Fibroblast of the aortic adventitia (primary cell): ENCODE measurements at places on chromosomes 1 and 21. TPM values are rescaled to one million over a fixed set of nuclear protein-coding genes. Genes with fewer than 3 reads are reported as not detected.

- DNase-seq, result peak; percentile 70
Observed at GRCh38 chr1:14939527-14940284, 213.8 kb upstream of the TMEM51 start.

DNA sequence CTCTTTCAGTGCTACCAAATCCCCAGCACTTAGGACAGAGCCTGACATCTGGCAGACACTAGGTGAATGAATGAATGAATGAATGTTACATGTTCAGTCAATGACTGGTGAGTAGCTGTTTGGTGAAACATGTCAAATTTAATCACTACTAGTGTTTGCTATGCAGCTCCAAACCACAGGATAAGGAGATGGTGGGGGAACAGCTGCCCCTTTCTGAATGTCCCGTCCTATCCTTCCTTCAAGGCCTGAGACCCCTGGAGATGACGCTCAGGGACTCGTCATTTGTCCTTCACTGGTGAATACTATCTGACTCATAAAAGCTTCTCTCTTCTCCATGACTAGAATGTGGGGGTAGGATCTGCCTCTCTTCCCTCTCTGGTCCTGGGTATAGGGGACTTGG lies 175.4 kb downstream of the HIVEP3 start:
- DNase-seq, result no peak

NR5A2 gene
- total RNA-seq, result 0.25 and 11.5 TPM in 2 replicates

DNA sequence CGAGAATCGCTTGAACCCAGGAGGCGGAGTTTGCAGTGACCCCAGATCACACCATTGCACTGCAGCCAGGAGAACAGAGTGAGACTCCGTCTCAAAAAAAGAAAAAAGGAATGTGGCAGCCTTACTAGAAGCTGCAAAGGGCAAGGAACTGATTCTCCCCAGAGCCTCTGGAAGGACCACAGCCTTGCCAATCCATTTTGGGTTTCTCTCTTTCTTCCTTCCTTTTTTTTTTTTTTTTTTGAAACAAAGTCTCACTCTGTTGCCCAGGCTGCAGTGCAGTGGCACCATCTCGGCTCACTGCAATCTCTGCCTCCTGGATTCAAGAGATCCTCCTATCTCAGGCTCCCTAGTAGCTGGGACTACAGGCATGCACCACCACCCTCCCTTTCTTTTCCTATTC lies 9.9 kb upstream of the IFNGR2 start:
- no peak for DNase-seq

DNA sequence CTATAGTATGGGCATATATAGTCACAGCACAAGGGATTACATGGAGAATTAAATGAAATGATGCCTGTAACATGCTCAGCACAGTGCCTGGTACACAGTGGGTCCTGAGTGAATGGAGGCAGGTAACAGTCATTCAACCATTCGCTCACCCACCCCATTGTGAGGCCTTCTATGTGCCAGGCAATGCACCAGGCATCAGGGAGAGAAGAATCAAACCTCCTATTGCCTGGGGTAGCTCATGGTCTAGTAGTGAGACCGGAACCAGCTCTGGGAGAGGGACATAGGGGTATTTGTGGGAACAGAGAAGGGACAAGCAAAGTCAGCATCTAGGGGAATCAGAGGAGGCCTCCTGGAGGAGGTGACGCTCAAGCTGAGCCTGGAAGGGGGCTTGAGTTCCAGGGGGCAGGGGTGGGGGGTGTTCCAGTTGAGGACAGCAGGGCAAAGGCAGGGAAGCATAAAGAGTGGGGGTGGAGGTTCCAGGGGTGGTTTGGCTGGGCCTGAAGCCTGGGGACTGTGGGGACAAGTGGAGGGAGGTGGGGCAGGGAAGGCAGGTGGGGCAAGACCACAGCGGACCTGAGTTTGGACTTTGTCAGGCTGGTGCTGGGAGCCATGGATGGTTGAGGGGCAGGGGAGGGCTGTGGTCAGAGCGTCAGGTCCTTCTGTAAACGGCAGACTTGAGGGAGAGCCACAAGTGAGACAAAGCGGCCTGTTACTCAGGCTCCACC lies 591.6 kb downstream of the PTPRU start:
- DNase-seq, result no peak

GRCh38 chr1:201275253-201275666 lies 8.0 kb upstream of the PKP1 start:
- DNase-seq, result peak; percentile 93

DNA sequence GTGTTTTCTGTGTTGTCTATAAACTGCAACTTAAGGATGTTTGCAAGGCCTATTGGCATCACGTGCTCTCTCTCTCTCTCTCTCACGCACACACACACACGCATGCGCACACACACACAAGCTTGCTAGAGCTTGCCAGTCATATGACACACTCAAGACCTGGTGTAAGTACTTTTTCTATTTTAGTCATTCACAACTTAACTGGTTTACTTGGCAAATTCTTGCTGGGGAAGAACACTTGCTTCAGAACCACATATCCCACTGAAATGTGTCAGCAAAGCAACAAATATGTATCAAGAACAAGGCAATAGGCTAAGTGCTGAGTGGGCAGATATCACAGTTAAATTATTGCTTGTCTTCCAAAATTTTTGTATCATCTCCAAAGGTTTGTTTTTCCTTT lies 107.8 kb downstream of the DISC1 start:
- DNase-seq, result no peak

VTCN1 gene
- not detected in 2 replicates for total RNA-seq

DNA sequence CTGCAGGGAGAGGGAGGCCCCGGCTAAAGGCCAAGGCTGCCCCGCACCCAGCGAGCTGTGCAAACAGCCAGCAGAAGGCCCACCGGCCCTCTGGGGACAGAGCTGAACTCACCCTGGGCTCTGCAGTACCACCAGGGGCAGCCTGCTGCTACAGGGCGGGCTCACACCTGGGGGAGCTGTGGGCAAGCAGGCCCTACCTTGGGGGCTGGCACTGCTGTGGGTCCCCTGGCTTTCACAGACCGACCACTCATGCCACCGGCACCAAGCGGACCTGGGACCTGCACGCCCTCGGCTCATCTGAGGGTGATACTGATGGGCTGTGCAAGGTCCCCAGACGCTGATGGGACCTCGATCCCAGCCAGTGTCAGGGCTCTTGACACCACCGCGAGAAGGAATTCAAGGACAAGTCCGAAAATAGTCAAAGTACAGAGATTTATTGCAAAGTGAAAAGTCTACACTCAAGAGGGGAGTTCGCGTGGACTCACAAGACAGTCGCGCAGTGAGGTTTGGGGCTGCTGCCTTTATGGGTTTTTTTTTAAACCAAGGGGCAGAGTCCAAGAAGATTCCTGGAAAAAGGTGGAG lies 61.0 kb upstream of the ADARB1 start:
- no peak for DNase-seq

DNA sequence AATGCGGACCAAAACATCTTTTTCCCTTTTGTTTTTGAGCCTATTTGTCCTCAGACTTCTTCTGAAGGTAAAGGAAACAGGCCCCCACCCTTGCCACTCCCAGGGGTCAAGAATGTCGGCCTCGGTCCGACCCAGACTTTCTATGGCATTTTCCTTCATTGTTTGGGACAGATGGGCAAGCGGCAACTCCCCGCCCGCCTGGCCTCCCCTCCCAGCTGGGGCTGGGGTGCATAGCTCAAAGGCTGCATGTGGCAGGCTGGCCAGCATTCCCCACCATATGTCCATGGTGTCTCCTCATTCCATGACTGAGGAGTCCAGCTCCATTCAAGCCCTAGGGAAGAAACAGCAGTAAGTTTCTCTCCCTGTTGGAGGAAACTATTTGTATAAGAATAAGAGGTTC lies 29.4 kb upstream of the TSPEAR start:
- no peak for DNase-seq

DNA sequence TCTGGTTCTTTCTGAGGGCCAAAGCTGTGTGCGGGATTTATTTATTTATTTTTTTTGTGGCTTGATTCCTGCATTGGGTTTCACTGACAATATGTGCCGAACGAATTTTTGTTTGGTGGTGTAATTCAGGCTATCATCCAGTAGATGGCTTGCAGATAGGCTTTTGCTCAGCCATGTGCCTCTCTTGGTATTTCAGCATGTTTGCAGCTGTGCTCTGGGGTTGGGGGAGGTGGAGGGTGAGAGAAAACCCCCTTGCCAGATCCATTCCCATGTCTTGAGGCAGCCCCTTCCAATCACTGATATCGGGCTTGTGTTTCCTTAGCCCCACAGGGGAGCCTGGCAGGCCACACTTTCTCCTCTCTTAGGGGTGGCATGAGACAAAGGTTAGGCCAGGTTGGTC lies 302.4 kb downstream of the PTGER3 start:
- peak; percentile 39 for DNase-seq

GRCh38 chr1:116128664-116129063 lies 17.5 kb downstream of the MAB21L3 start:
- DNase-seq, result no peak

DNA sequence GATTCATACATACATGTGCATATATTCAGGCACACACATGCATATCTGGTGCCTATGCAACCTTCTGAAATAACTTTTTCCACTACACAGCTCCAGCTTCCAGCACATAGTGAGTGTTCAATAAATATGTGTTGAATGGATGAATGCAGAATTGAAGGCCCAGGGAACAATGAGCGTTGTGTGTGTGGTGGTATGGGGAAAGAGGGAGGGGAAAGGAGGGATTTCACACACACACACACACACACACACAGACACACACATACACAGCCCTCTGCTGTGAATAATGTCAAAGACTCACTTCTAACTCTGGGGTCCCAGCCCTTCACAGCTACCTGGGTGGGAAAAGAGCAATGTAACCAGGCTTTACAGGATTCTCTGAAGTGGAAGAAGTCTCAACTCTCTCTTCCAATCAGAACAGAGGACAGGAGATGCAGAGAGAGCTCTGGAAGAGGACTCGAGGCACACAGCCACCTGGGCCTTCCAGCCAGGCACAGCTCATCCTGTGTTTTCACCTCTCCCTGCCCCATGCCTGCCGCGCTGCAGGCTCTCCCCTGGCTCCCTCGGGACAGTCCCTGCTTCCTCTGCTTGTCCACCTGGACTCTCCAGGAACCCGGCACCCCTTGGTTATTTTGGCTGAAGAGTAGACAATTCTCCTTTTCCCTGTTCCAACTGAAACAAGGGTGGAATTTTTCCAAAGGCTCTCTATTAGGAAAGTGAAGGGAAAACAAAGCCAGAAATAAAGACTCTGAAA lies 5.4 kb upstream of the IGSF8 start:
- no peak for DNase-seq

DNA sequence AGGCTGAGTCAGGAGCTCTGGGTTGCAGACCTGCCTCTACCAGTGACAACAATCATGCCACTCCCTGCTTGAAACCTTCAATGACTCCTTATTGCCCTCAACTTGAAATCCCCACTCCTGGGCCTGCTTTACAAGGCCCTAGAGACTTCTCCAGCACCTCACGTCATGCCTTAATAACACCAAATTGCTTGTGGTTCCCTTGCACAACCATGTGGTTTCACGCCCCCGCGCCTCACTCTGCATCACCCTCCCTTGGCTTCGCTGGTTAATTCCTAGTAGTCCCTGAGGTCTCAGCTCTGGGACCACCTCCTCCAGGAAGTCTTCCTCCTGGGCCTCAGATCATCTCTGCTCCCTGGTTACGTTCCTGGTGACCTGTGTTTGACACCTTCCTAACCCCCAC lies 33.0 kb downstream of the EPHA2 start:
- peak; percentile 64 for DNase-seq

PLEKHO1 gene
- total RNA-seq, result 27.7 and 43.6 TPM in 2 replicates

- DNase-seq, result no peak
Observed at GRCh38 chr1:181557313-181557712, 74.0 kb downstream of the CACNA1E start.

GRCh38 chr1:175935166-175935565 lies 191.8 kb upstream of the TNR start:
- DNase-seq, result no peak

ADGRL2 gene
- 52.1 and 104 TPM in 2 replicates for total RNA-seq

TMEM52 gene
- total RNA-seq, result 0.72 TPM in 1 of 2 replicates, not detected in the other

DNA sequence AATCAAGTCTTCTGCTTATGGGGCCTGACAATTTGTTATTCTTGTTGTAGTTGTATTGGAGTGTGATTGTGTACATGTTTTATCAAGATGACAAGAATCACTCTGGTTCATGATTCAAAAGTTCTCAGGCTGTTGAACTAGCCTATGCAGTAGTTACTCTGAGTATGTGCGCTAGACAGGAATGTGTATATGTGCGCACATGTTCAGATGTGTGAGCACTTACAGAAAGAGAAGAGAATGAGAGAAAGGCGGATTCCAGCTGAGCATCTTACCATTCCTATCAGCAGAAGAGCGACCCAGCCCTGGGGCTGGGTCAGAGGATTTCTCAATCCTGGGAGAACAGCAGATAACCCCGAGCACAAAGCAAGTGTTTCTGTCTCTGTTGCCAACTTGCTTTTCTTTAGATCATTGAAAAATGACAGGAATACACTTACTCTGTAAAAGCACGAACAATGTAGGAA lies 110.8 kb upstream of the HOOK1 start:
- DNase-seq, result no peak

DNA sequence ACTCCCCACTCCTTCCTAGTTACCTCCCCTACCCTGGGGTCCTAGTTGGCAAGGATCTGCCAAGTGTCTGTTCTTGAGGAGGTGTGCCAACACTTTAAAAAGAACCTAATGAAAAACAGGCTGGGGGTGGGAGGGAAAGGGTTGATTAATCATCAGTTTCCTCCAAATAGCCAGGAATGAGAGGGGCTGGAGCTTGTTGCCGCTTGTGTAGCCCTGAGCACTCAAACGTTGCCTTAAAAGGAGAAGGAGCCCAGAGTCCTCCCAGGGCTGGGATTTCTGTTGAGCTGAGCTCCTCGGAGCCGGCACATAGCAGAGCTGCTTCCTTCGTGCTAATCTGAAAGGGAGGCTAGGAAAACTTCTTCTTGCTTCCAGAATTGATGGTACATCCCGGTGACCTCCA lies 15.9 kb downstream of the SHISA4 start:
- peak; percentile 88 for DNase-seq

- no peak for DNase-seq
Observed at GRCh38 chr1:15273274-15273673, 26.3 kb downstream of the FHAD1 start.

- DNase-seq, result no peak
Observed at GRCh38 chr1:40185951-40186864, 25.0 kb downstream of the RLF start.

DNA sequence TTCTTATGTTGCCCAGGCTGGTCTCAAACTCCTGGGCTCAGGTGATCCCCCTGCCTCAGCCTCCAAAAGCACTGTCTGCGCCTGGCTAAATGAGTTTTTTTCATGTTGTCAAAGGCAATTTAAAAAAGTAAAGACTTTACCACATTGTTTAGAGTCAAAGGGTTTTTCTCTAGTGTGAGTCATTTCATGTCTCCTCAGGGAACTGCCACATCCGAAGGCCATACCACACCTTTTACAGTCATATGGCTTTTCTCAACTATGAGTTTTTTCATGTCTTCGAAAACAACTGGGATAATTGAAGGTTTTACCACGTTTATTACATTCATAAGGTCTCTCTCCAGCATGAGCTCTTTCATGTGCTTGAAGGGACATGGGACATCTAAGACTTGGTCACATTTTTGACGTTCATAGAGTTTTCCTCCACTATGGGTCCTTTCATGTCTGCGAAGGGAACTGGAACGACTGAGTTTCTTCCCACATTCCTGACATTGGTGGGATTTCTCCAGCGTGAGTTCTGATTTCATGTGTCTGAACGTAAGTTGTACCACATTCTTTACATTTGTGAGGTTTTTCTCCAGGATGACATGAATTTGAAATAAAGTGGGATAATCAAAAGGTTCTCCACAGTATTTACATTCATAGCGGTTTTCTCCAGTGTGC lies 65.6 kb downstream of the UCHL5 start:
- no peak for DNase-seq
